ENCODE measurements at places on chromosomes 2 and 18.

DNA sequence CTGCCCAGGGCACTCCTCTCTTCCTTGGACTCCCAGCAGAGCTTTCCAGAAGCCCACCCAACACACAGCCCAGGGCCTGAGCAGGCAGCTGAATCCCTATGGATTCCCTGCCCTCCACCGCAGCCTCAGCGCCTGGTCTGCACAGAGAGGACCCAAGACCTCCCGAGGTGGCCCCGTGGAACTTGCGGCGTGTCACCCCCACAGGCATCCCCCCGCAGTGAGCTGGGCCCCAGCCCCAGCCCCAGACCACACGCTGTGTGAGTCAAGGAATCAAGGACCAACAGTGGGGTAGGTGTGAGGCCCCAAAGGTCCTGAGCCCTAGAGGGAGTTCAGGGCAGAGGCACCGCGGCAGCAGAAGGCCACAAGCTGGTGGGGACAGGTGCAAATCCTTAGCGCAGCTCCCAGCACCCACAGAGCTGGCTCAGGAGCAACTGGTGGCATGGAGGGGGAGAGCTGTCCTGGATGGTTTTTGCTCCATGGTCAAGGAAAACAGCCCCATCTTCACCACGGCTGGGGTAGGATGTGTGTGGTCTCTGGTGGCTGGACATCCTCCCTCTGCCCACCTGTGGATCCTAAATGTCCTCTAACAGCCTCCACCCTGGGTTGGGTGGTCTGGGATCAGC, 8.5 kb downstream of the HS6ST1 start:
- DNase-seq = no peak

GRCh38 chr2:61456746-61457420, 14.0 kb downstream of the USP34 start:
- DNase-seq = no peak

- no peak for DNase-seq
Measured at GRCh38 chr2:218422403-218423086, 3.6 kb downstream of the VIL1 start.

DNA sequence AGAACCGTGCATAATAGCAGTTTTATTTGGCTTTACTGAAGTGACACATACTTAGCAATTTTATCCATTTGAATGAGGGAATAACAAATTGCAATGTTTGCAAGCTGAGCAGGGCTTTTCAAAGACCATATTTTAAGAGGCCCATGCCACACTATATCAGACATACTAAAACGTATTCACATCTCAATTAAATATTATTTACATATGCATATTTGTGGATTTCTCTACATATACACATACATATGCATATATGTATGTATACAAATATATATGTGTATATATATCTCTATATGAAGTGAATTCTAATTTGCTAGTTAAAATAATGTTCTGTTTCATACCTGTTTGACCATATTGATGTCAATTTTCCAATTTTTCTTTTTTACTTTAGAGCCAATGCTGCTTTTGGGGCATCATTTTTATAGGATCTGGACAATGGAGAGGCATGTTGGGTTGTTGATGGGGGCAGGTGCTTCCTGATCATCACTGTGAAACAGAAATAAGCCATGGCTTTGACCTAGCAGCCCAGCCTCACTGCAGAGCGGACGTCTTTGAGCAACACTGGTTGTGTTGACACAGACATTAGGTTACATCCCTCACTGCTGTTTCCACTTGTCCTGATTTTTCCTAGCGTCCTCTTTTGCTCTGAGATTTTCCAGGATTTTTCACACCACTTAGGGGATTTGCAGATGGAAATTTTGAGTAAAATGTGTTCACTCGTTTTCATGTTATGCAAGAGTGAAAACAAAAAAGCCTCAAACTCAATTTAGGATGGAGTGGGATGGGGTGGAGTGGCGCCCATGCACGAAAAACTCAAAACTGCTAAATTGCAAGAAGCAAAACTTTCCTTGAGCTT, 56.9 kb downstream of the RDH14 start:
- no peak for DNase-seq

- peak; percentile 24 for DNase-seq
Measured at GRCh38 chr2:155310589-155310988, 612.1 kb downstream of the KCNJ3 start.

- DNase-seq = no peak
Measured at GRCh38 chr18:6782861-6783260, 53.3 kb downstream of the ARHGAP28 start.

GRCh38 chr2:135799738-135800137, 37.2 kb downstream of the LCT start:
- no peak for DNase-seq

DNA sequence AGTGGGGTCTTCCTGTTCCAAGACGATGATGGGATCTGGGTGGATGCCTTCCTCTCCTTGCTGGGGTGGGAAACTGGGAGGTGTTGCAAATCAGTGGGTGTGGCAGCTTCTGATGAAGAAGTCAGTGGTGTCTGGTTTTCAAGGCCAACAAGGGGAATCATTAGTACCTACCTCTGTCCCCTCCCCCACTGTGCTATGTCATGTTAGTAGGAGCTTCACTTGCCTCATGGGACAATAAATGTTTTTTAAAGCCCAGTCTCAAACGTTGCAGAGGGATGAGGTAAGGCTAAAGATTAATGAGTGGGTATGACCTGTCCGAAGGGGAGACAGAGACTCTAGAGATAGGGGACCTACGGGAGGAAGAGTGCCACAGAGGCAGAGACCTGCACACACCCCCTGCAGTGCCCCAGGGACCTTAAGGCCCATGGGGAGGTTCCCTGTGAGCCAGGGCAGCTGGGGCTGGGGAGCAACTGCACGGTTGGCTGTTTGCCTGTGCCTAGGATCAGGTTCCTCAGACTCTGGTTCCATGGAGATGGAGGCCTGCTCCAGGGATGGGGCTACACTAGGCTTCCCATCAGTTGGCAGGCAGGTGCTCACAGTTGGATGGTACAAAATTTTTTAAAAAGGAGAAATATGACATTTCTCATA, 37.8 kb upstream of the SLC1A4 start:
- DNase-seq = no peak

GRCh38 chr2:215929602-215930335, 83.6 kb downstream of the MREG start:
- no peak for DNase-seq

DNA sequence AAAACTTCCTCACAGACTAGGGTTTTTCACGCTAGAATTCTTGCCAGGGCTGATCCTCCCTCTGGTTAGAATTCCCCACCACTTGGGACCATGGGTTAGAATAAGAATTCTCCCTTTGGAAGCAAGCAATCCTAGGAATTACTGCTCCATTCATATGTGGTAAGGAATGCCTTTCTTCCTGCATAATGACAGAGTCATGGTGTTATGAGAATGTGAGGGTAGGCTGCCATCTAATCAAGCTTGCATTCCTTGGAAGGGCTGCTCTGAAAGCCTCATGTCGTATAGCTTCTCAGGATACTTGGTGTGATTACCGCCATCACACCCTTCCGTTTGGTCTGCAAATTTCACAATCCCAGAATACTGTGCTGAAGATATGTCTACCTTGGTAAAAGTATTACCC, 1282.4 kb upstream of the PIK3C3 start:
- no peak for DNase-seq

DNA sequence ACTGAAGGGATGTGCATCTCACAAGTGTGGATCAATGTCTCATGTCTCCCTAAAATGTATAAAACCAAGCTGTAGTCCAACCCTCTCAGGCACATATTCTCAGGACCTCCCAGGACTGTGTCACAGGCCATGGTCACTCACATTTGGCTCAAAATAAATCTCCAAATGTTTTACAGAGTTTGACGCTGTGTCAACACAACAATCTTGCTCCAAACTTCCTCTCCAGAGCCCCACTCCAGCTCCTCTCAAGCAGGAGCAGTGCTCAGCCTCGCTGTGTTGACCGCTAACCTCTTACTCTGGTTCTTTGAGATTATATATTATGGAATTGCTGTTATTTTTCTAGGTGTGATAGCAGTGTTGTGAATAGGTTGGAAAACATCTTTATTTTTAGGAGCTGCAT, 56.2 kb downstream of the CYP27C1 start:
- DNase-seq = no peak

DNA sequence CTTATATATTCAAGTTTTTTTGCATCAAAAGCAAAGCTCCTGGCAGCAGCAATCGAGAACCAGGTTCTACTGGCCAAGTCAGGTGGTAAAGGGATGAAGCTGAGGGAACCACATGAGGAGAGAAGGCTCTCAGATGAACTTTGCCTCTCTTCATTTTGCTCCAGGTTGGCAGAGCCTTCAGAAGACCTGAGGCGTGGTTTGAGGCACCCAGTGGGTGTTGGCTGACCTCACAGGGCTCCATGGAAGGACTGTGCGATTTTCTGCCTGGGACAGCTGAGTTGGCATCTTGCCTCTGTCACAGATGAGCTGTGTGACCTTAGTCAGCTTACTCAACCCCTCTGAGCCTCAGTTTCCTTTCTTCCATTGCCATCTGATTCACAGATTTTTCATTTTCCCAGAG, 89.0 kb downstream of the INSIG2 start:
- no peak for DNase-seq

DNA sequence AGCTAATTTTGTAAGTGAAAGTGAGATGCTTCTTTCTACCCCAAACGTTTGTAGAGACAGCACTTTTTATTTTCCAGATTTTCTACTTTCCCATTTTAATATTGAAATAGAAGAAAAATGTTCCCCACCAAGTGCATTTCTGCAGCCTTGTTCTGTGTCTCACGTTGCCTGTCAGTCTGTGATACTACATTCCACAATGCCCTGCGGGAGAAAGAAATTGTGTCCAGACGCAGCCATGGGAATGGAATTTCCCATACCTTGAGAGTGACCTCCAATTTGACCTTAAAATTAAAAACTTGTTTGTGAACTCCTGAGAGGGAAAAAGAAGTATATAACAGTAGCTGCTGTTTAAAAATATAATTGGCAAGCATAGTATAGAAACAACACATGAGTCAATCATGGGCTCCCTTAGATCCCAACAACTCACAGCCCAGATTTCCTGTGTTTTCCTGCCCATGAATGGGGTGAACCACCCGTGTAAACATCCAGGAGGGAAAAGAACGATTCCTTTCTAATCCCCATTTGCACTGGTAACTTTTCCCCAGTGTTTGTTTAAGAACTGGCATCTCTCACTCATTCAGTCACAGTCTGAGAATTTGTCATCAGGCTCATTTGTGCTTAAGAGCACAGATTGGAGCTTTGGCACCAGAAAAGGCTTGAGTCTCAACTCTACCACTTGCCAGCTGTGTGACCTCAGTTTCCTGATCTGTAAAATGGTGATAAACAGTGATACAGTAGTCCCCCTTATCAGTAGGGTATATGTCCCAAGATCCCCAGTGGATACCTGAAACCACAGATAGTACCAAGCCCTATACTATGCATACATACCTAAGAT, 166.1 kb upstream of the ZNF521 start:
- no peak for DNase-seq

- DNase-seq = no peak
Measured at GRCh38 chr18:48131042-48131441, 200.6 kb upstream of the SMAD2 start.

DNA sequence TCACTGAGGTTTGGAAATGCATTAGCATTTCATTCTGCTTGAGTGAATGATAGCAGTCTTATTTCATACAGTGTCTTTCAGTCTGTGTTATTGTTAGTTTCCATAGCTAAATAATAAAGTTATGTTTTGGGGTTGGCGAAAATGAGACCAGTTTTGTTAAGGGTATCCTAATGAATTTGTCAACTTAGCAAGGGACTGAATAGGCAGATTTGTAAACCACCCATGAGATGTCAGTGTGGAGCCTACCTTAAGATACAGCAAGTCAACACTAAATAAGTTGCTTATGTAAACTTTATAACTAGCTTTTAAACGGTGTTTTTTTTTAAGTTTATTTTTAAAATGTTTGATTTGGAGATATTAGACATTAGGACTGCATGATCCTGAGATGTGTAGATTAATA, 11.9 kb downstream of the NAPG start:
- no peak for DNase-seq

DNA sequence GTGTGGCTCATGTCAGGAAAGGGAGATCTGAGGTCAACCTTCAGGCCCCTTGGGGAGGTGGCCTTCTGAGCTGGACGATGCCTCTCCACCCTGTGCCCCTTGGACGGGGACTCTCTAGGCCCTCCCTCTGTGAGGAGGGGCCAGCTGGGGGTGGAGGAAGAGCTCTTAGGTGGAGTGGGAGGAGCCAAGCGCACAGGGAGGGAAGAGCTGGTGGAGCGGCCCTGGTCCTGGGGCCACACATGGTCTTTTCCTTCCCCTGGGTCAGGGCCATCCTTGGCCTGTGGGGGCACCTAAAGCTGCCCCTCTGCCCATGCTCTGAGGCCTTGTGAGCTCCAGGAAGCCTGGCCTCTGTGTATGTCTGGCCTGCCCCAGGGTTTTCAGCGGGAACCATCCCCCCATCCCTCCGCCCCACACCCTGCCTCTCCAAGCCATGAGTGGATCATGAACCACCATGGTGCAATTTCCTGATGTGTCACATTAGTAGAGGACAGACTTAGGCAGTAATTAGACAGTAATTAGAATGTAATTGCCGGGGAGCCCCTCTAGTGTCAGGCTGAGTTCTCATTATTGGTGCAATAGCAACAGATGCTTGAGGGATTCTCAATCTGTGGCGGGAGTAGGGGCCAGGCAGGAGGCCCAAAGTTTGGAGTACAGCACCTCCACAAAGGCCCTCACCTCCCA, 63.0 kb downstream of the GLI2 start:
- no peak for DNase-seq

- DNase-seq = no peak
Measured at GRCh38 chr2:10369269-10370255, 66.9 kb downstream of the HPCAL1 start.

- no peak for DNase-seq
Measured at GRCh38 chr18:2716394-2717326, 61.1 kb downstream of the SMCHD1 start.

DNA sequence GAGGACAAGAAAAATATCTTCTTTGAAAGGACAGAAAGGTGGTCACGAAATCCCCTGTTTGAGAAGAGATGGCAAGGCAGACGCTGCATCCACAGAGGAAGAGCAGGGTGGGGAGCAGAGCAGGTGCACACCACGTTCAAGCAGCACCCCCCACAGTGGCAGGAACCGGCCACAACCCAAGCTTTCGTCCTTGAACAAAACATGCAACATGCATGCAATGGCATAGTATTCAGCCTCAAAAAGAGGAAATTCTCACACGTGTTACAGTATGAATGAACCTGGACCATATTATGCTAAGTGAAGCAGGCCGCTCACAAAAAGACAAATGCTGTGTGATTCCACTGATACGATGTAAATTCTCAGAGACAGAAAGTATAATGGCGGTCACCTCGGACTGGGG, 51.4 kb downstream of the CMPK2 start:
- DNase-seq = no peak

- DNase-seq = no peak
Measured at GRCh38 chr2:202133200-202133908, 60.3 kb downstream of the KIAA2012 start.

DNA sequence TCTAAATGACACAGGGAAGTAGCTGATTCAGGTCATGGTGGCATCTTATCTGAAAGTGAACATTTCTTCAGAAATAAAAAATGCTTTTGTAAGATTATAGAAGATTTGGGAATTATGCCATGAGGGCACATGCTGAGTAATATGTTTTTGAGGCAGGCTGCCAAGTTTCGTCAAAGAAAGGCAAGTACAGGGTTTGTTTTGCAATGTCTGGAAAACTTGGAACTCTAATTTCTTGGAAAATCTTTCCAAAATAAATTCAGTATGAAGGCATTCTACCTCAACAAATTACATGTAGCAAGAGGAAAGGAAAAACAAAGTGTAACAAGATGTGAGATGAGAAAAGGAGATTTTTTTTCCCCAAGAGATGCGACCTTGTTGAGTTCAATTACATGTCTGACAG, 167.7 kb downstream of the PLCL1 start:
- no peak for DNase-seq
